Right renal cortex interstitium (tissue), 3 donors: ENCODE measurements at places on chromosomes 1 and 21. TPM values are rescaled to one million over a fixed set of nuclear protein-coding genes. Genes with fewer than 3 reads are reported as not detected.

Gene C1orf226
- polyA plus RNA-seq: 15.9 TPM

GRCh38 chr1:89608984-89609725 lies 23.8 kb upstream of the LRRC8C start:
- DNase-seq: no peak

Gene EFNA1
- 68.2 TPM for polyA plus RNA-seq

Gene S100A11
- polyA plus RNA-seq: 297 TPM

GRCh38 chr1:164719676-164720439 lies 160.9 kb downstream of the PBX1 start:
- DNase-seq: no peak

- no peak for DNase-seq
Observed at GRCh38 chr21:44489962-44490361, 34.7 kb downstream of the LRRC3 start.

GRCh38 chr1:166031932-166032571 lies 134.7 kb downstream of the FAM78B start:
- DNase-seq: no peak

- no peak for DNase-seq
Observed at GRCh38 chr1:31400393-31400792, 12.6 kb upstream of the SERINC2 start.

Gene RHBG
- 12.3 TPM for polyA plus RNA-seq

DNA sequence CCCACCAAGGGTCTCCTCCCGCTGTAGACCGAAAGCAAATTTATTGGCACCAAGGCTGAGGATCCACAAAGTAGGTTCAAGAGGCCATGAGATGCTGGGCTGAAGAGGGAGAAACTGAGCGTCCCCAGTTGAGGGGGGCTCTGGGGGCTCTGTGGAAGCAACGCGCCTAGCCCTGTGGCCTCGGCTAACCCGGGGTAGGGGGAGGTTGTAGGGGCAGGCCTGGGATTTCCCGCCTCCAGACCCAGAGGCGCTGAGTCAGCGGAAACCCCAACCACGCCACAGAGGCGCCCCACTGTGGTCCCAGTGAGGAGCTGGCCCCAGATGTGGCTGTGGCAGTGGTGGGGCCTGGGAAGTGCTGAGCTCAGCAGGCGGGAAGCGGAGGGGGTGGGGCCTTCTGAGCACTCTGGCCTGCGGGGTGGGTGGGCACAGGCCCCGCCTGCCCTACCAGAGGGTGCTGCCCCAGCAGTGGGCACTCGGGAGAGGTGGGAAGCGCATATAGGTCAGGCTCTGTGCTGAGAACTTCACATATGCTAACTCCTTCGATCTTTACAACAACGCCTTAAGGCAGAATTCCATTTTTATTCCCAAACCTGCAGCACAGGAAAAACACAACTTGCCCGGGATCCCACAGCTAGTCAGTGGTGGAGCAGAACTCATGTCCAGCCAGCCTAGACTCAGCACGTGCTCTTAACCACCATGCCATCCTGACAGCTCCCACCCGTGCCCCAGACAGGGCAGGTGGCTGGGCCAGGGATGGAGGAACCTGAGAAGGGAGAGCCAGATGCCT lies 1.5 kb upstream of the COL16A1 start:
- DNase-seq: no peak

DNA sequence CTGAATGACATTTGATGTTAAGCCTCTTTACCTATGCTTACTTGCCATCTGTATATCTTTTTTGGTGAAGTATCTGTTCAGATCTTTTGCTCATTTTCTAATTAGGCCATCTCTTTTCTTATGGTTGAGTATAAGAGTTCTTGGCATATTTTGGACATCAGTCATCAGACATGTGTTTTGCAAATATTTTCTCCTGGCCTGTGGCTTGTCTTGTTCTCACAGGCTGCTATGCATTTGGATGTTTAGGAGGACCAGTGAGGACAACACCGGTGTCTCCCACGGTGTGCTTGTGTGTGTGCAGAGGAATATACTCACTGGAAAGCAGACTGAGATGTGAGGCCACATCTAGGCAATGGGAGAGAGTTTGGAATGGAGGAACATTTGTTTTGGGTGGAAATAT lies 87.1 kb upstream of the LYST start:
- DNase-seq: no peak

Gene GPR61
- 1.2 TPM for polyA plus RNA-seq

DNA sequence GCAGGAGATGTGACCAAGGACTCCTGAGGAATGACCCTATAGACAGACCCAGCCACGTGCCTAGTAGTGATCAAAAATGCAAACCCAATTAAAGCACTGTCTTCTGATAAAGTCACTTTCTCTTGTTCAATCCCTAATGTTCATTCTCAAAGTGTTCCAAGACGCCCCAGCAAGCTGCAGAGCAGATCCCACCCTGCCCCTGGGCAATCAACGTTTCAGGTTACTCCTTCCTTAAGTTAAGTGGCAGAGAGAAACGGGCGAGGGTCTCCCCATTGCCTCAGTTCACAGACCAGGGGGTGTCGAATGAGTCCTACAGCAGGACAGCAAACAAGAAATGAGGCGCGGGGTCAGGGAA lies 699 bp upstream of the RGS2 start:
- no peak for DNase-seq

Gene HSD11B1
- 0.33 TPM for polyA plus RNA-seq

- no peak for DNase-seq
Observed at GRCh38 chr1:5733596-5733995, 258.6 kb downstream of the NPHP4 start.

- no peak for DNase-seq
Observed at GRCh38 chr1:182668521-182669054, 15.8 kb downstream of the RGS8 start.

- no peak for DNase-seq
Observed at GRCh38 chr1:172894349-172895049, 156.2 kb downstream of the TNFSF18 start.

Gene EXTL1
- 1.5 TPM for polyA plus RNA-seq
